IMR-90 (cell line): ENCODE measurements at places on chromosomes 2 and 18. TPM values are rescaled to one million over a fixed set of nuclear protein-coding genes. Genes with fewer than 3 reads are reported as not detected.

The RFX8 gene
- 3.4 and 5.3 TPM in 2 replicates for polyA plus RNA-seq

The YIPF4 gene
- 4.1 and 6.8 TPM in 2 replicates for polyA plus RNA-seq

The RAB6D gene
- not detected in 2 replicates for polyA plus RNA-seq

The TMEM178A gene
- 1.1 and 1.8 TPM in 2 replicates for polyA plus RNA-seq

The UGT1A10 gene
- polyA plus RNA-seq, result not detected in 2 replicates

The NYAP2 gene
- polyA plus RNA-seq, result not detected in 2 replicates

The IL36A gene
- not detected in 2 replicates for polyA plus RNA-seq

The RANBP2 gene
- 7.3 and 9.8 TPM in 2 replicates for polyA plus RNA-seq

The ITGA4 gene
- polyA plus RNA-seq, result 5.8 and 6.9 TPM in 2 replicates

The PLEKHH2 gene
- polyA plus RNA-seq, result 2.6 and 3.3 TPM in 2 replicates

The ZNF385B gene
- 0.03 TPM in 1 of 2 replicates, not detected in the other for polyA plus RNA-seq

The SERPINB7 gene
- 76.5 and 79.9 TPM in 2 replicates for polyA plus RNA-seq

The DRC1 gene
- not detected in 2 replicates for polyA plus RNA-seq

The LYG1 gene
- polyA plus RNA-seq, result 0.92 and 1.2 TPM in 2 replicates

The PFN4 gene
- polyA plus RNA-seq, result 0.27 and 0.48 TPM in 2 replicates

The SMAD4 gene
- 54.3 and 57.6 TPM in 2 replicates for polyA plus RNA-seq

The ID2 gene
- 264 and 399 TPM in 2 replicates for polyA plus RNA-seq

The HOXD12 gene
- polyA plus RNA-seq, result not detected in 2 replicates

The TMEM150A gene
- polyA plus RNA-seq, result 16.3 and 19.1 TPM in 2 replicates

The BARD1 gene
- 3.1 TPM in 2 replicates for polyA plus RNA-seq

The NCKAP5 gene
- polyA plus RNA-seq, result 2.3 and 2.7 TPM in 2 replicates

The PROM2 gene
- polyA plus RNA-seq, result 0.26 and 0.65 TPM in 2 replicates

The LBH gene
- 163 and 202 TPM in 2 replicates for polyA plus RNA-seq

The COL3A1 gene
- 326 and 402 TPM in 2 replicates for polyA plus RNA-seq

The TGIF1 gene
- 43.7 and 62.1 TPM in 2 replicates for polyA plus RNA-seq

The NOTO gene
- polyA plus RNA-seq, result not detected in 2 replicates

The TRAPPC12 gene
- 69.9 and 70.2 TPM in 2 replicates for polyA plus RNA-seq

The TACR1 gene
- polyA plus RNA-seq, result 0.06 and 0.09 TPM in 2 replicates

The DSG1 gene
- polyA plus RNA-seq, result not detected in 2 replicates

The TMEM169 gene
- 0.15 and 0.17 TPM in 2 replicates for polyA plus RNA-seq

The CDH7 gene
- not detected in 2 replicates for polyA plus RNA-seq

The ANKRD44 gene
- 5.2 and 22.8 TPM in 2 replicates for polyA plus RNA-seq

The ANKRD62 gene
- not detected in 2 replicates for polyA plus RNA-seq

The PAX8 gene
- polyA plus RNA-seq, result 1.1 and 1.5 TPM in 2 replicates

The FTCDNL1 gene
- polyA plus RNA-seq, result 0.21 TPM in 1 of 2 replicates, not detected in the other

The CRACDL gene
- not detected in 2 replicates for polyA plus RNA-seq

The ADD2 gene
- polyA plus RNA-seq, result not detected in 2 replicates

The IL18R1 gene
- 0.14 and 0.24 TPM in 2 replicates for polyA plus RNA-seq
